ENCODE measurements at places on chromosomes 6 and 20.

GRCh38 chr20:47350181-47350550 is 6.3 kb downstream of the ZMYND8 start:
- DNase-seq: no peak

GRCh38 chr6:9783567-9783966 is 631.3 kb downstream of the TFAP2A start:
- no peak for DNase-seq

DNA sequence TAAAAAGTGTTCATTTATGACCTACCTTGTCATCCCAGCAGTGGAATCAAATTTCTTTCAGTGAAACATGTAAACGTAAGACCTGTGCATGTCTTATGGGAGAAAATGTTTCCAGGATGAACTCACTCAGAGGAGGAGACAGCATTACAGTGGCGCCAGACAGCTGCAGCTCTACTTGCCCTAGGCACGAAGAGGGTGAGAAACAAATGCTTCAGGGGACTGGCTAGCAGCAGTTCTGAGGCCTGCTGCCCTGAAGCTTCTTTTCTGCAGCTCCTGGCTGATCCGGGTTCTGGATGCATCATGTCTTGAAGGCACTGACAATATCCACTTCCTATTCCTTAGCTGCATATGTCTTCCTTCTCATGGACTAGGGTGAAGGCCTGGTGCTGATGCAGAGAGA is 120.2 kb downstream of the QRSL1 start:
- DNase-seq: no peak

DNA sequence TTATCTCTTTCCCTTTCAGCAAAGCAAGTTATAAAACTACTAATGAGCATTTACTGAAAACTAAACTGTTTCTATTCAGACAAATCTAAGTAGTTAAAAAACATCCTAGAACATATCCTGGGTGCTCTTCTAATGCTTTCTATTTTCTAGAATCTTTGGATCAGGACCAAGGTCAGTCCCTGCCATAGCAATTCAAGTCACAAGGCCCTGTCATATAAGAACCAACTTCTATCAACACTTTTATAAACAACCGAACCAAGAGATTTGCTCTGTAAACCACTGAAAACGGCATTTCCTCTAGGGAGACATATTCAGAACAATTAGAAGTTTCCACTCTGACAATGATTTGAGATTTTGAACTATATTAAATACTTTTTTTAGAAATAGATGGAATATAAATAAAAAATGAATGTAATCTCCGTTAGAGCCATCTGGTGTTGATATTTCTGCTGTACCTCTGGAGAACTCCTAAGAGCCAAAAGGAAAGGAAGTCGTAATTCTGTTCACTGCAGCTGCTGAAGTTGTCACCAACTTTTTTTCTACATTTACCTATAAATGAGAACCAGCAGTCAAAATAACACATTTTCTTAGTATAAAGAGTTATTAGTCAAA is 51.4 kb upstream of the LGSN start:
- no peak for DNase-seq

DNA sequence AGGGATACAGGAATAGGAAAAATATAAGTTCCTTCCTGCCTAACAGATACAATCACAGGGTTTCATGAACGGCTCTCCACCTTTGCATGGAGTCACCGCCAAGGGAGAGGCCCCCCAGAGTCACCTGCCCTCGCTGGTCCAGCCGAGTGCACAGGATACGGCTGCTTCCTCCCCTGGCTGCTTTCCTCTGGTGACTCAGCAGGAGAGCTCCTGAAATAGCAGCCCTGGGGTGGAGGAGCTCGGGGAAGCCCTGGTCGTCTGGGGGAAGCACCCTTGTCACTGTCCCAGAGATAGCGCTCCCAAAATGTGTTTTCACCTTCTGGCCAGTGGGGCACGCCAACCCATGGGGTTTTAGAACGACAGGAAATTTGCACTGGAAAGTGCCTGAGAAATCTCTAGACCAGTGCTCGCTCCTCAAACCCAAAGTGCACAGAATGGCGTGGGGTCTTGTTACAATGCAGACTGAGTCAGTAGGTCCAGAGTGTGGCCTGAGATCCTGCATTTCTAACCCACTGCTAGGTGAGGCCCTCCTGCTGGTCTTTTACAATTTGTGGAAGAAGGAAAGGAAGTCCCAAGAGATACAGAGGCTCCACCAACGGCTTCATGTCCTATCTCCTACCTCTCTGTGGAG is 35.9 kb upstream of the FAM50B start:
- no peak for DNase-seq

GRCh38 chr6:169185011-169185521 is 68.6 kb downstream of the THBS2 start:
- DNase-seq: no peak

GRCh38 chr20:23086056-23086566 is at the start of gene CD93:
CD93 (minus strand) TSS chr20:23086324; CDS start chr20:23086192, 132 bp downstream.
- peak; percentile 23 for DNase-seq

GRCh38 chr20:17641993-17642392 is 40.0 kb downstream of the RRBP1 start:
- no peak for DNase-seq

GRCh38 chr20:22339091-22339881 is 245.1 kb downstream of the FOXA2 start:
- peak; percentile 33 for DNase-seq

DNA sequence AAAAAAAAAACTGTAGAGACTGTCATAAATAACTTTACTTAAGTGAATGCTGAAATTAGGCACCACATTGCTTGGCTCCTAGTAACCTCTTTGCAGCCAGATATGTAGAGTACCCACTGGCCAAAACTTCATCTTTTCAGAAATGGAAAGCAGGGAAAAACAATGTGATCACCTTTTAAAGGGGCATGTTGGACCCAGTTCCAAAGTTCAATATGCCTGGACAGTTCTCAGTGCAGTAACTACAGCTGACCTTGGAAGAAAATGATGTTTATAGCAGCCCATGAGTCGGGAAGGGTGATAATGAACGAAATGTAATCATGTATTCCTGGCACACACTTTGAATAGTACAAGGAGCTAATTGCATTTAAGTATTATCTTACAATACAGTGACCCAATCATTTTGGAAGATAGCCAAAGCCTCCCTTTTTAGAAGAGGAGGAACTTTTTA is 93.6 kb upstream of the TAB2 start:
- no peak for DNase-seq

DNA sequence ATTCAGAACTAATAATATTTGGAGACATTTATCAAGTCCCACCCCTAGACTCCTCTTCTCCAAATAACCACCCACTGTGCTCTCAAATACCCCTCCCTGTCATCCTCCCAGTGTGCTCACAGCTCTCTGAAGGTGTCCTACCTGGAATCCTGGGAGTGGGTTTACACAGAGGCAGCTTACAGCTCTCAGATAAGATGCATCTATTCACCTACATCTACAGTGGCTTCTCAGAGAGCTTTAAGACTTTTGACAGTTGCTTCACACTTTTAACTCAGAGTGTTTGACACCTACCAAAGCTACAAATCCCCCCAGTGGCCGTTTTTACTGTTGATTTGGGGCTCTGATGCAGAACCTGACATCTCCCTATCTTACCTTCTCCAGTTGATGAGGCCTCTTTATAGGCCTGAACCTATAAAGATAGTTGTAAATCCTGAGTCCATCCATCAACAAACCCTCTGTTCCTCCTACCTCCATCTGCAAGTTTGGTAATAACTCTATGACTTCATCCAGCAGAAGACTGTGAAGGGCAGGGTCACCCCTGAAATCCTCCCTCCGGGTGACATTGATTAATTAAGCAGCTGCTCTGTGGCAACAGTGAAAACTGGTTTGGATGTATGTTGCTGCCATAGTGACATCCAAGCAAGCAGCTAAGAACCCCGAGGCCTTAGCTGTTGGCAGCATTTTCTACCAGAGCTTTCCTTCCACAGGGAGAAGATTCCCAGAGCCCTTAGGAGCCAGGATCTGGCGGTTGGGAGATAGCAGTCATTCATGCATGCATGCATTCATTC is 226.1 kb upstream of the RREB1 start:
- no peak for DNase-seq

- no peak for DNase-seq
Measured at GRCh38 chr6:166687070-166687878, 60.2 kb upstream of the RPS6KA2 start.

GRCh38 chr6:112160745-112161144 is 73.4 kb downstream of the FAM229B start:
- no peak for DNase-seq

GRCh38 chr6:154578004-154578559 is 67.6 kb upstream of the CNKSR3 start:
- DNase-seq: no peak

DNA sequence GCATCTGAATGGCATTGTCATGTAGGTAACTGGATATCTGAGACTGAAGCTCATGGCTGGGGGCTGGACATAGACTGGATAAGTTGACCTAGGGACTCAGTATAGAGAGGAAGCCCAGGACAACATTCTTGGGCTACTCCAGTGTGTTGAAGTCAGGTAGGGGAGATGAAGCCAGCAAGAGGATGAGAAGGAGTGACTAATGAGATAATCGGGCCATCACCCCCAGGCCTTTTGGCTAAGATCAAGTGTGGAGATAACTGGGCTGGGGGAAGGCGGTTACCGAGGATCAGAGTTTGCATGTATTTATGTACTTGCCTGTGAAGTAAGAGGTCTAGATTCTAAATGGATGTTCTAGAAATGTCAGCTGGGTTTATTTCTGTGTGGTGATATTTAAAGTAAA is 73.4 kb downstream of the ELOVL2 start:
- no peak for DNase-seq

DNA sequence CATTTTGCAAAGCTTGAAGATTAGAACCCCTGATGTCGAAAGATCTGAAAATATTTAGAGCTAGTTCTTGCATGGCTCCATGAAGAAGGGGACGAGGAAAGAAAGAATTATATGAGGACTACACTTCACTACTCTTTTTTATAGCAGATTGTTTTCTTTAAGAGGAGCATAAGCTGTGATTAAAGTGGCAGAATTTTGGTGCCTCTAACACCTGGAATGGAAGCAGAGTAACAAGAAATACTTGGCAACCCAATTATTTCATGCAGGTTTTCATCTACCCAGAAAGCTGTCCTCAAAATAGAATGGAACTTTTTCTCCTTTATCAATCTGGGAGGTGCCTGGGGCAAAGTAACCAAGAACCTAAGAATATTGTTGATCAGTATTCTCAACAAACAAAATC is 4.0 kb downstream of the METTL24 start:
- DNase-seq: no peak

Data from putamen (tissue), 1 donor.